ENCODE measurements at places on chromosomes 1 and 21. TPM values are rescaled to one million over a fixed set of nuclear protein-coding genes. Genes with fewer than 3 reads are reported as not detected.

DNA sequence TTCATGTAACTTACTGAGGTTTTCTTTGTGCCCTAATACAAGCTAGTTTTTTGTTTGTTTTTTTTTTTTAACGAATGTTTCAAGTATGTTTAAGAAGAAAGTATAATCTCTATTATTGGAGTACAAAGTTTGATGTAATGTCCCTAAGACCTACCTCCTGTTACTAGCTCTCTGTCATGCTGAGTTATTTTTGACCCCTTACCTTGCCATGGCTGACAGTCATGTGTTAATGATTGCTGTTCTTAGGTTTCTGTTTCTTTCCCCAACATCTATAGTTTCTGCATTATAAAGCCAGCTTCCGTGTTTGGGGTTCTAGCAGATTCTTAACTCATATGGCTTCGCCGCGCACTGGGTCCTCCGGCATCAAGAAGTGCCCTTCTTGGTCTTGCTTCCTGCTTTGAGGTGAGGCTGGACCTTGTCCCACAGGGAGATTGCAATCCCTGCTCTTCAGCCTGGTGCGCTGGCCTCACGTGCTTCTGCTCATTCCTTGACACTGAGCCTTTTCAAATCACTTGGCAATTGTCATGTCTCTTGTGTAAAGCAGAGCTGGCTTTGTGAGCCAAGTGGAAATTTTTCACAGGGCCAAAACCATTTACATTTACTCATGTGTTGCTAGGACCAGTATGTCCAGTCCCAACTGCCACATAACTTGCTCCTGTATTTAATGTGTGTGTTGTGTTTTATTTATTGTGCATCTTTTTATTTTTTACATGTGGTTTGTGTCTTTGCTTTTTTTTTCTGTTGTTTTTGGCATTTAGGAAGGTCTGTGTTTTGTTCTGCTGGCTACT lies 135.0 kb upstream of the COL6A1 start:
- no peak for DNase-seq

- DNase-seq = no peak
Observed at GRCh38 chr1:20383631-20384030, 93.0 kb downstream of the VWA5B1 start.

GRCh38 chr1:106754957-106755356 lies 301.5 kb upstream of the PRMT6 start:
- DNase-seq = no peak

Gene C1orf74
- 0.33 TPM for total RNA-seq

GRCh38 chr1:238608144-238608543 lies 717.4 kb upstream of the ZP4 start:
- DNase-seq = no peak

Gene KRTAP21-2
- total RNA-seq = not detected

DNA sequence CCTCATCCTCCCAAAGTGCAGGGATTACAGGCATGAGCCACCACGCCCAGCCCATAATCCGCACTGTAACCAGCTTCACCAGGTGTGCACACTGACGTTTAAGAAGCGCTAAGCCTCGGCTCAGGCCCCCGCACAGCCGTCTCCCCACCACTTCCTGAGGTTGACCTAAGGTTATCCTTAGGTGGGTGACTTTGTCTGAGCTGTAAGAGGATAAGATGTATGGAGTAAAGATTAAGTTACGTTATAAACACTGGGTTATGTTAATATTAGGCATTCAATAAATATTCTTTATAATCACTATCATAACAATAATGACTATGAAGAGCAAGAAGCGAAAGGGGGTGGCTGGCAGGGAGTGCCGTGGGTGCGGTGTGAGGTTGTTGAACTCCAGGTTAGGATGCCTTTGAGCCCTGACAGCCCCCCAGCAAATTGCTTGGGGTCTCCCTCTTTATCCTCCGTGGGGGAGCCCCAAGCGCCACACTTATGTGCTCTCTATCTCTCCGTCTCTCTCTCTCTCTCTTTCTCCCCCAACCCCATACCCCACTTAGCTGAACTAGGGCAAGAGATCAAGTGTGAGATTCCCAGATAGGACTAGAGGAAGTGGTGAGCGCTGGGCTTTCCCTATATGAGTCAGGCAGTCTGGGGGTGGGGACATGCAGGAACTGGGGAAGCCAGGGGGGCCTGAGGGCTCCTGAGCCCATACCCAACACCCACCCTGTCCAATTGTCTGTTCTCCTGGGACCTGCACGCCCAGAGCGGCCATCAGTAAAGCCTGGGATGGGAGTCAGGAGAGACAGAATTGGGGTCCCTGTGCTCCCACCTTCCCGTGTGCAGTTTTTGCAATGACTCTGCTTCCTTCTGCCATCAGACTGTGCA lies 7.6 kb downstream of the EFHD2 start:
- peak; percentile 75 for DNase-seq

DNA sequence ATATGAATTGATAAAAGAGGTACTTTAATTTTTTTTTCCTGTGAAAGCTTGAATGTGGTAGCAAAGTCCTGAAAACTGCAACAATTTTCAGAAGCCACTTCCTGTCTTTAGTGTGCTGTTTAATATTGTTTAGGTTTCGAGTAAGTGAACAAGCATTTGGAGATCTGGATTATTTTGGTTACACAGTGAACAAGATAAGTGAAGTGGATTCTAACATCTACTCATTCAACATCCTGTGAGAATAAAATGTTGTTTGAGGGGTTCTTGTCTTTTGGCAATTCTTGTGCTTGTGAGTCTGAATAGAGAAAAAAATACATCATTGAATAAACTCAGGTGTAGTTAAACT lies 35.2 kb upstream of the PLA2G4A start:
- no peak for DNase-seq

DNA sequence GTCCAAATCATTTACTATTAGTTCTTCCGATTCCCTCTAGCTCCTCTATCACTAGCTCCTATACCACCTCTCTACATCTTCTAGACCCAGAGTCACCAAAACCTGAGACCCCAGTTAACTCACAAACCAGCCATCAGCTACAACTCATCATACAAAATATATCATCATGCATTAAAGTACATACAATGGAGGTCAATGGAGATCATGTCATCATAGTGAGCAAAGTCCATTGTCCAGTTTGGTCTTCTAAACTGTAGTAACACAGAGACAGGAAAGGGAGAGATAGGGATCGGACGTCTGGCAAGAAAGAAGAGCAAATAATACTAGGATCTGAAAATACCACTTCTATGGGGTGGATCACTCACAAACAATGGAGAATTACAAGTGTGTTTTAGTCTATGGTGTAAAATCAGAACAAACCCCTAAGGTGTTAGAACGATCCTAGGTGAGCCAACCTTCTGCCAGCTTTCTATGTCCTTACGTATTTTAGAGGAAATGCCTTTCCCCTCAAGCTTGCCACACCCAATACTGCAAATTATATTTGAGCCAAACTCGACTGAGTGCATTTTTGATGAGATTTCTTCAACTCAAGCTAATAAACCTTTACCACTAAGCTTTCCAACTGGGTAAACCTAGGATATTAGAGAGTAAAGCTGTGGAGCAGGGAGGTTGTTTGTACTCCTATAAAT lies 3.9 kb downstream of the ADIPOR1 start:
- DNase-seq = no peak

Gene OR10X1
- not detected for total RNA-seq

DNA sequence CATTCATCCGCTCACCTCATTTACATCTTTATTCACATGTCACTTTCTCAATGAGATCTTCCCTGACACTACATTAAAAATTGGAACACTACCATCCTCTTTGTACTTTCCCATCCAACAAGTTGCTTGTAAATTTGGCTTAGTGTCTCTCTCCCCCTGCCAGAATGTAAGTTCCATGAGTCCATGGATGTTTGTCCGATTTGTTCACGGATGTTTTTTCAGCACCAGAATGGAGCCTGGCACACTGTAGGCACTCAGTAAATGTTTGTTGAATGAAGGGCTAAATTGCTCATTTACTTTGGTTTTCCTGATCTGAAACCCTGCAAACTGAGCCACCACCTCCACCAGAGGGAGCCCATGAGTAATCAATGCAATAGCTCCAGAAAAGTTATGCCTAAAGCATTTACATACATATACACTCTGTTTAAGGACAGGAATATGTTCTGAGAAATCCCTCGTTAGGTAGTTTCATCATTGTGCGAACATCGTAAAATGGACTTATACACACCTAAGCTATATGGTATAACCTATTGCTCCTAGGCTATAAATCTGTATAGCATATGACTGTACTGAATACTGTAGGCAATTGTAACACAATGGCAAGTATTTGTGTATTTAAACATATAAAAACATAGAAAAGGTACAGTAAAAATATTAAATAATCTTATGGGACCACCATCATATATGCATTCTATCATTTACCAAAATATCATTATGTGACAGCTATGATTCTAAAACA lies 2.8 kb upstream of the EYA3 start:
- peak; percentile 73 for DNase-seq

Gene PKLR
- not detected for total RNA-seq

Gene ADORA1
- total RNA-seq = 16.1 TPM

- no peak for DNase-seq
Observed at GRCh38 chr1:239722035-239722434, 335.7 kb downstream of the CHRM3 start.

DNA sequence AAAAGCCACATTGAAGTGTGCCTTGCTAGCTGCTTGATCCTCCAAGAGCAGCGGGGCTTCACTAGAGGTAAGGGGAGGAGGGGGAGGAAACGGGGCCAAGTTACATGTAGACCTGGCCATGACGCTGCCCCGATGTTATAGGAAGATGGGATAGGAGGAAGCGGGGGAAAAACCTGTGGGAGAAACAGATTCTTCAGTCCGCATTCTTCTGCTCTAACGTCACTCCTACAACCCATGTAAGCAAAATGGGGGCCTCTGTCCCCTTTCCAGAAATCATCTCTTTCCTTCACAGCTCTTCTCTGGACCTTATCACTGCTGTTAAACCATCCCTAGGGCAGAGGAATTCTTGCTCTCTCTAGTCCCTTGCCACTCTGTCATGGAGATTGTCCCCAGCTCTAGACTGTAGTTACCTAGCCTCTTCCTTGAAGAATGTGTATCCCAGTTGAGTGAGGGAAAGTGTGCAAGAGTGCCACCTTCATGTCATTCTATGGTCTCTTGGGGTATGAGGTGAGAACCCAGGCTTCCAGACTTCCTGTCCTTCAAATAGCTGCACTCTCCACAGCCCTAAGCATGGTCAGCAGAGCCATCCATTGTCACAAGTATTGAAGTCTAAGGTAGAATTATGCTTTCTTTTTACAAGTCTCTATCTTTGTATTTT lies 11.4 kb downstream of the PLEKHO1 start:
- DNase-seq = no peak

DNA sequence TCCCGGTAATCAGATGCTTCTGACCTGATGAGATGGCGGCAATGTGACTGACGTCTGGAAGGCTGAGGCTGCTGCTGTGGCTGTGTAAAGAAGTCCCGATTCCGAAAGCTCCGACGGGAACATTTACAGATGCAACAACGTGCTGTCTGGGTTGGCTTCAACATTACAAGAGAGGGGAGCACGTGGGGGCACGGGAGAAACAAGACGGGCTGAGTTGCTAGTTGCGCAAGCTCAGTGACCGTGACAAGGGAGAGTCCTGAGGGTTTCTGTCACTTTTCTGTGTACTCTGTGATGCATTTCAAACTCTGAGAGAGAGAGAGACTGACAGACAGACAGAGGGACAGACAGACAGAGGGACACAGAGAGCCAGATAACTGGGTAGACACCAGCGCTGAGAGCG lies 25.6 kb upstream of the LRRC47 start:
- DNase-seq = no peak

Gene ZYG11A
- total RNA-seq = not detected

GRCh38 chr21:32797679-32798078 lies 26.1 kb upstream of the PAXBP1 start:
- no peak for DNase-seq

GRCh38 chr1:182249201-182249676 lies 142.4 kb downstream of the GLUL start:
- peak; percentile 16 for DNase-seq

- DNase-seq = no peak
Observed at GRCh38 chr1:30665216-30666010, 58.0 kb downstream of the MATN1 start.

GRCh38 chr1:245592189-245592460 lies 437.3 kb downstream of the KIF26B start:
- no peak for DNase-seq

- DNase-seq = no peak
Observed at GRCh38 chr1:47830641-47831333, 166.4 kb downstream of the TRABD2B start.

Gene FCRL4
- not detected for total RNA-seq

DNA sequence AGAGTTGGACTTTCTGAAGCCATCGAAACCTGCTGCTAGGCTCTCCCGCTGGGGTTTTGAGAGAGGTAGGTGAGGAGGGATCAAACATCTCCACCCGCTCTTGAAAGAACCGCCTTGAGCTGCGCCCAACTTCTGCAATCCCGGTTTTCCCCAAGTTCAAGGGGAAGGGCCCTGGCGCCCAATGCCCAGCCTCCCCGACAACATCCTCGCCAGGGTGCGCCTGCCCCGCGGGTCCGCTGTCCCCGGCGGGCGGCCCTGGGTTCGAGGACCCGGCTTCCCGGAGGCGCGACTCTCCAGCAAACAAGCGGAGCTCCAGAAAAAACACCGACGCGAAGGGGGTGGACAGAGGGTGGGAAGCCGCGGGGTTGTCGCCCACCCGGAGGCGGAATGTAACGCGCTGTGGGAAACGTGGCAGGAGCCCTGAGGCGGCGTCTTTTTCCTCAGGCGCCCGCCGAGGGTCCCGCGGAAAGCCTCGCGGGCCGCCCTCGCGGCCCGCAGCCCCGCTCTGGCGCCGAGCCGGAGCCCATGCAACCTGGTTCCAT lies 607 bp downstream of the BTG3 start:
- DNase-seq = peak; percentile 49

DNA sequence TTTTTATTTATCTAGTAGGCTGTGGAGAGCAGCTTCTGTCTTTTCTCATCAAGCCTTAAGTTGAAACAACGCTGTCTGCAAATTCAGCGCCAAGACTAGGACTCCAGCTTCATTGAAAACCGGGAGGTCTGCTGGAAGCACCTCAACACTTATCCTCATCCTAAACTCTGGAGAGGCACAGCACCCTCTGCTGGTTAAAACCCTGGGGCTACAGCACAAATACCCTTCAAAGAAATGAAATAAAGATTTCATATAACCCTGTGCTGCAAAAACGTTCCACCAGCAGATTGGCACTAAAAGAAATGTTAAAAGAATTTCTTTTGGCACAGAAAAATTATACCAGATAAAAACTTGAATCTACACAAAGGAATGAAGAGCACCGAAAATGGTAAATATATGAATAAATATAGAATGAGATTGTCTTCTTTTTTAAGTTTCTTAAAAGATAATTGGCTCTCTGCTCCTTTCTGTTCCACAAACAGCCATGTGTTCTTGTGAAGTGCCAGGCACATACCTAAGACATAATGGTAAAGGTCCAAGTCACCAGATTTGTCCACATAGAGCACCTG lies 227.7 kb upstream of the SAMSN1 start:
- peak; percentile 83 for DNase-seq

GRCh38 chr1:107691540-107691939 lies 273.4 kb downstream of the VAV3 start:
- DNase-seq = no peak
